ENCODE measurements at places on chromosomes 11 and 22.

DNA sequence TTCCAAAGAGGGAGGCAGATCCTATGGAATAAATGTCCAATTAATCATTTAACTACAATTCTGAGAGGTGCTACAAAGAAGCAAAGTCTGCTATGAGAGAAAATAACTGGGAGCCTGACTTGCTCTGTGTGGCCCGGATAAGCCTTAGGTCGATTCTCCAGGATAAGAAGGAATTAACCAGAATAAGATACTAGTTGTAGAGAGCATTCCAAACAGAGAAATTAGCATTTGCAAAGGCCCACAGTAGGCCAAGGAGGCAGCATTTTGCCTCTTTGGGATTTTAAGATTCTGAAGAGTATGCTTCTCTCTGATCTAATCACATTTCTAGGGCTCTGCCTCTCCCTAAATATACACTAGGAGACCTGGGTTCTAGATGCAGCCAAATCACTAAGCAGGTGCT lies 113.7 kb downstream of the SNX19 start:
- DNase-seq: no peak

GRCh38 chr22:31588970-31589675 lies 72.9 kb downstream of the PISD start:
- DNase-seq: no peak

DNA sequence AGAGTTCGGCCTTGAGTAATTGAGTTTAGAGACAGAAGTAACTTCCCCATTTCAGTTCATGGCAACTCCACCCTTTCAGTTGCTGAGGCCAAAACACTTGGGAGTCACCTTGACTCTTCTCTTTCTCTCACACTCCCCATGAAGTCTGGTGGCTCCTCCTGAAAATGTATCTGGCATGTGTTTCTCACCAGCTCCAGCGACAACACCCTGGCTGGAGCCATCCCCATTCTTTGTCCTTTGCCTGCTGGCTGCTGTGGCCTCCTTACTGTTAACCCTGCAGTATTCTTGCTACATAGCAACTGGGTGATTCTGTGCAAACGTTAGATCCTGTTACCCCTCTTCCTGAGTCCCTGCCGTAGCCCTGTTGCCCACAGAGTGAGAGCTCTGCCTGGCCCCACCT lies 23.8 kb downstream of the SLC6A5 start:
- DNase-seq: no peak

GRCh38 chr22:21698430-21699329 lies 32.9 kb downstream of the PPIL2 start:
- no peak for DNase-seq

DNA sequence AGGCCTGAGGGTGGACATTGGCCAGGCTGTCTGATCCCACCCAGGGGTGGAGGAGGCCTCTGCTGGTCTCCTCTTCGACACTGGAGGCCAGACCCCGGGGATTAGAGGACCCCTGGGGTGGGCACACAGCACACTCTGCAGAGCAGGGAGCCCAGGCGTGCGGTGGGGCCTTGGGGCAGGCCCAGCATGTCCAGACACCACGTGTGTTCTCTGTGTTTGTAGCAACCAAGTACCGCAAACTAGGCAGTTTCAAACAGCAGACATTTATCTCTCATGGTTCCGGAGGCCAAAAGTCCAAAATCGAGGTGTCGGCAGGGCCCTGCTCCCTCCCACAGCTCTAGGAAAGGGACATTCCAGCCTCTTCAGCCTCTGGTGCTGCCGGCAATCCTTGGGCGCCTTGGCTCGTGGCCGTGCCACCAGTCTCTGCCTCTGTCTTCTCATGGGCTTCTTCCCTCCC lies 1.5 kb downstream of the PANX2 start:
- no peak for DNase-seq

DNA sequence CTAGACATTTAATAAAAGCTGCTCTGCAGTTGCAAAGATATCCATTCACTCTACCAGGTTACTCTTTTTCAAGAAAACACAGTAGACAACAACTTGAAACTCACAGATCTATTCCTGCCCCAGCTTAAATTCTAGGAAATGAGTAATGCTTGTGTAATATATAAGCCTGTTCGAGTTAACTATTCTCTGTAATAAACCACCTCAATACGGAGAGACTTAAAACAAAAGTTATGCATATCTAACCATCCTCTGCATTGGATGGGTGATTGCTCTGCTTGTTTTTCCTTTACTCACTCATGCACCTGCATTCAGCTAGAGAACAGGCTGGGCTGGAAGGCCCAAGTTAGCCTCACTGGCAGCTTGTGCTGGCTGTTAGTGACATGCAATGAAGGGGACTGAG lies 13.3 kb downstream of the LRRC4C start:
- no peak for DNase-seq

- DNase-seq: peak; percentile 83
Observed at GRCh38 chr22:31248138-31248745, 36.1 kb downstream of the LIMK2 start.

GRCh38 chr22:23781511-23782183 lies 5.1 kb upstream of the SMARCB1 start:
- DNase-seq: no peak

DNA sequence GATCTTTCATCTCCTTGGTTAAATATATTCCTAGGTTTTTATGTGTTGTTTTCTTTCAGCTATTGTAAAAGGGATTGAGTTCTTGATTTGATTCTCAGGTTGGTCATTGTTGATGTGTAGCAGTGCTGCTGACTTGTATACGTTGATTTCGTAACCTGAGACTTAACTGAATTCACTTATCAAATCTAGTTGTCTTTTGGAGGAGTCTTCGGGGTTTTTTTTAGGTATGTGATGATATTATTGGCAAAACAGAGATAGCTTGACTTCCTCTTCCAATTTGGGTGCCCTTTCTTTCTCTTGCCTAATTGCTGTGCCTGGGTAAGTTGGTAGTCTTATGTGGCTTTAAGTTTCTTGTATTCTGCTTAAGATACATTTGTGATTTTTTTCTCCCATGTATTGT lies 52.8 kb downstream of the CBL start:
- no peak for DNase-seq

- DNase-seq: peak; percentile 27
Observed at GRCh38 chr22:39839917-39840510, 53.5 kb downstream of the ENTHD1 start.

DNA sequence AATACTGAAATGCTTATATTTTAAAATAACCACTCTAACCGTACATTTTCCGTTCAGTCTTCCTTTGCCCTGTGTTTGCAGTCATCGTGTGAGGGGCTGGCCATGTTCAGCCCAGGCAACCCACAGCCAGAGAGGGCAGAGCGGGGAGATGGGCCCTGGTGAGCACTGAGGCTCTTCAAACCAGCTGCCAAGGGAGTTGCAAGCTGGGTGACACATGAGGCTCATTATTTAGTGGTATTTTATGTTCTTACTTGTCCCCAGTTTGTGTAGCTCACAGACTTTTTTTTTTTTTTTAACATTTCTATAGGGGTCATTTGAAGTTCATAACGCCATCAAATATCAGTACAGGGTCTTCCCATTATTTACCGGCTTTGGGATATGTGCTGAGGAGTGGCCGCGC lies 18.0 kb upstream of the DGCR6 start:
- no peak for DNase-seq

DNA sequence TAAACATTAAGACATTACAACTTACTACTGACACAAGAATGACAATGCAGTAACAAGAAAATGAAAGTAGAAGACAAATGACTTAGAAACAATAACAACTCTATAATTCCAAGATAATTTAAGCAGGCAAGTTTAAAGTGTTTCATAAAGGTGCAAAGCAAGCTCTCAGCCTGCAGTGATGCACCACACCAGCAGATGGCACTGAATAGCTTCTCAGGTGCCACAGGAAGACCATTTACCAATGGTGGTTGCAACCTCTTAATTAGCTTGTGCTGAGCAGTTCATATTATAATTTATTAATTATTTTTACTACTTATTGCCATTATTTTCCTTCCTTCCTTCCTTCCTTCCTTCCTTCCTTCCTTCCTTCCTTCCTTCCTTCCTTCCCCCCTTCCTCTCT lies 60.6 kb downstream of the NXPE2 start:
- DNase-seq: peak; percentile 57

DNA sequence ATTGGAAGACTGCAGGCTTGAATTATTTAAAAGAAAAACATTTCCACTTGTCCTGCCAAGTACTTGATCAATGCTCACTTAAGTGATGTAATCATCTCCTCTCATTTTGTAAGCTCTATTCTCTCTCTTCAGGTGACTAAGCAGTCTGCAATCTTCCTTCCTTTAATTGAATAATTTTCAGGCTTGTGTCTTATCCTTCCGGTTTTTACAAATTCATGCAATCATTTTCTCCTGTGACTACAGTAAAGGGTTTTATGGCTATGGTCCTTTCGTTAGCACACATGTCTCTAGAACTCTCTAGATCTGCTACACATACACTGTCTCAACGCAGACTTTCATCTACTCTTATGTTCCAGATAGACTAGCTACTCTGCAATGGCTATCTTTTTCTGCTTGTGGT lies 12.6 kb upstream of the UPB1 start:
- no peak for DNase-seq

- peak; percentile 42 for DNase-seq
Observed at GRCh38 chr22:43014316-43014868, 557 bp downstream of the PACSIN2 start.

- no peak for DNase-seq
Observed at GRCh38 chr11:66283461-66284105, 5.4 kb downstream of the YIF1A start.

- no peak for DNase-seq
Observed at GRCh38 chr22:47678636-47679287, 916.3 kb downstream of the TBC1D22A start.

GRCh38 chr11:94934362-94934761 lies 39.0 kb downstream of the CWC15 start:
- peak; percentile 27 for DNase-seq

DNA sequence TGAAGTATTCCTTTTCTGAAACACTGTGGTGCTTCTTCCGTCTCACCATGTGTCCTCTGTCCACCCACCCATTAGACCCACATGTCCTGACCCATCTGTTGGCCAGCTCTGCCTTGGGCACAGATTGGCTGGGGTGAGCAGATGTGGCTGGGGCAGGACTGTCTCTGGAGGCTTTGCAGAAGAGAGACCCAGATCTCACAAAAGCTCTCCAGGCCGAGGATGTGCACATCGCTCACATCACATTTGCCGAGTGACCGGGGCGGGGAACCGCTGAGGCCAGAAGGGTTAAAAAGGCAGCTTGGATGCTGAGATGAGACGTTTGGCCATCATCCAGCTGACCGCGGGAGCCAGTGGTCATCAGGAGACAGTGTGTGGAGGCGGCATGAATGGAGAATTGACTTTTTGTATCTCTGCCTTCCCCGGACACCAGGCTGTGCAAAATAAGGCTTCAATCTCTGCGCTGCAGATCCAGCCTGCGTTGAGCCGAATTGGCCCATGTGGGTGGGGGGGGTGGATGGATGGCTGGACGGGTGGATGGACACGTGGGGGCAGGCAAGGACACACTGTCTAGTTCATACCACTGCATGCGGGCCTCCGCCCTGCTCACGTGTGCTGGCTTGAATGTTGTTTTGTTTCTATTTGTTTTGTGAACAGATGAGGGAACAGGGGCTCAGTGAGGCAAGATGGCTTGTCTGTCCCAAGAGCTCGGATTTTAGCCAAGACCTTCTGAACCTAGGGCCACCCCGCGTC lies 6.1 kb downstream of the IFITM10 start:
- DNase-seq: no peak

All from natural killer cell (primary cell).